ENCODE measurements at places on chromosomes 13 and 19.

DNA sequence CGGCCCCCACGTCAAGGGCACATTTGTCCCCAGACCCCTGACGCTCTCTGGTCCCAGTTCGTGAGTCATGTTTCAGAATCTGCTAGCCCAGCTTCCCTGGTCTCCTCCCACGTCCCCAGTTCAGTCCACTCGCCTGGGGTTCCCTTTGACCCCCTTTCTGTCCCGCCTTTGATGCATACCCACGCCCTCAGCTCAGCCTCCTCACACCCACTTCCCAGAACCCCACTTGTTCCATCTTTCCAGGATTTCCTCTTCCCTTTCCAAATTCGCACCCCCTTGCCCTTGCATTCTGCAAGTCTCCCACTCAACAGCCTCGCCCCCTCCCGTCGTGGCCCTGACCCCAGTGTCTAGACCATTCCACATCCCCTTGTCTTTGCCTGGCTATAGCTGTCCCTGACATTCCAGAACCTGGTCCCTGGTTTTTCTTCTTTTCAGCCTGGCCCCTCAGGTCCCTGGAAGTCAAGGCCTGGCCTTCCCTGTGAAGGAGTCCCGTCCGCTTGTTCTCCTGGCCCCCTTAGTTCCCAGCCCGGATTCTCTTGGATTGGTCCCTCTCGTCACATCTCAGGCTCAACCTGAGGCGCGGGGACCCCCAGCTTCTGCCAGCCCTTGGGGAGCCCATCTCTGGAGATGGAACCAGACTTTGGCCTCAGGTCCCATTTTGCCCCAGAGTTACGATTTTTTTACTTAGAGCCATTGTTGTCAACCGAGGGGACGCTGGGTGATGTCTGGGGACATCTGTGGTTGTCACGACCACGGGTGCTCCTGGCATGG, 1.3 kb downstream of the NCLN start:
- DNase-seq, result no peak

DNA sequence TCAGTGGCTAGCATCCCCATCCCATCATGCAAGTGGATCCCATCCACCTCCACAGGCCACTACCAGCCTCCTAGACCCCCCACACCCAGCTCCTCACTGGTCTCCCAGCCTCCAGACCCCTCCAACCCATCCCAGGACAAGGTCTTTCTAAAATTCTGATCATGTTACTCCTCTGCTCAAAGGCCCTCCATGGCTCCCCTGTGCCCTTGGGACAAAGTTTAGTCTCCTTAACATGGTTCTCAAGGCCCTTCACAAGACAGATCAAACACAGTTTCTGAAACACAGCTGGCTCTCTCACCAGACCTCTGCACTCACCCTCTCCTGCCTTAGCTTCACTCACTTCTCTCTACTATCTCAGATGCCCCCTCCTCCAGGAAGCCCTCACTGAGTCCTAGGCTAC, 9.3 kb downstream of the CEACAM19 start:
- DNase-seq, result no peak

DNA sequence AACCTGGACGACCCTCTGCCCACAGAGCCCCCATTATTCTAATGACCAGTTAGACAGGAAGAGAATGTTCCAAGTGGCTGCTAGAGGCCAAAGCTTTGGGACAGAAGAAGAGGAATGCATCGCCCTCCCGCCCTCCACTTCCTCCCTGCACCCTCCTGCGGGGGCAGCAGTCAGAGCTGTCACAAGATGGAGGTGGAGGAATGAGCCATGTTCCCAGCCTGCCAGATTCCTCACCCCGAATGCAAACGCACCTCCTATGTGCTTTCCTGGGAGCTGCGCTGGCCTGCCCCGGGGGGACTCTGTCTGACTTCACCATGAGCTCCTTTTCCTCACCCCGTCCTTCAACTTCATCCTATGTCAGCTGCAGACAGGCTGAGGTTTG, 1.7 kb downstream of the YJEFN3 start:
- no peak for DNase-seq

- no peak for DNase-seq
These were observed 3.9 kb upstream of the CCNE1 start for GRCh38 chr19:29807870-29808405.

- no peak for DNase-seq
These were observed 65.6 kb downstream of the MCF2L start for GRCh38 chr13:113034451-113035212.

DNA sequence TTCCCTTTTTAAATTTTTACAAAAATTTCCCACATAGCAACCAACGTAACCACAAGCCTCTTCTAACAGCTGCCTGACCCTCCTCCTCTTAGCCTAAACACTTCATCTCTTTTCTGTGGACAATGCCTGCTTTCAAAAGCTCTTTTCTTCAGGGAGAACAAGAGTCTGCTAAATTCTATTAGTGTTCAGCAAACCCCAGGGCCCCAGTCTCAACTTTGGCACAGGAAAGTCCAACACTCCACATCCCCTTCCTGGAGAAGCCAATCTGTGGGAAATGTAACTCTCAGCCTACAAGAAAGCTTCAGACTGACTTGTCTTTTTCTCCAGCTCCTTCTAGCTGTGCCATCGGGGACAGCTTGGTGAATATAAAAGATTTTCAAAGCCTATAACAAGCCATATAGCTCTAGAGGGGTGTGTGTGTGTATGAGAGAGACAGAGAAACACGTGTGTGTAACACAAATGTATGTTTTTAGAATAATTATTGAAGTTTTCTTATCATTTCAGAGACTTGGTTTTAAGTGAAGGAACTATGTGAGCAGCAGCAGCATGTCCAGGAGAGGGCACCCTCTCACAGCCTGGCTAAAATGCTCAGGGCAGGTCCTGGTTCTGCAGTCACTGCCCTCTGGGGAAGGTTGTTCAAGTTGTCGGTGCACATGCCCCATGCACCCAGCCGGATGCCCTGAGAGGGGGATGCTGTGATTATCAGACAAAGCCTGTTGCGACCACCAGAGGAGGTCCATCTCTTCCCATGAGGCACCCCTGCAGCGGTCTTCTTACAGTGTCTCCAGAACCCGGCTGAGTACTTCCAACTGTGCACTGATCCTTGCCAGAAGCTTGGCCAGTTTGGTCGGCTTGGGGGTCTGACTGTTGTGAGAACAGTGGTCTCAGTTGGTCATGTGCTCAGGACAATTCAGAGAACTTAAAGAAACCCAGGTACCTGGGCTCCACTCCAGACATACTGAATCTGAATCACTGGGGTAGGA, 34.4 kb downstream of the CCDC70 start:
- peak; percentile 17 for DNase-seq

GRCh38 chr19:51010066-51010795, 8.8 kb upstream of the KLK8 start:
- no peak for DNase-seq

GRCh38 chr13:37168926-37169325, 63.5 kb upstream of the CSNK1A1L start:
- no peak for DNase-seq

- no peak for DNase-seq
These were observed 86.2 kb downstream of the TEX29 start for GRCh38 chr13:111406636-111407035.

DNA sequence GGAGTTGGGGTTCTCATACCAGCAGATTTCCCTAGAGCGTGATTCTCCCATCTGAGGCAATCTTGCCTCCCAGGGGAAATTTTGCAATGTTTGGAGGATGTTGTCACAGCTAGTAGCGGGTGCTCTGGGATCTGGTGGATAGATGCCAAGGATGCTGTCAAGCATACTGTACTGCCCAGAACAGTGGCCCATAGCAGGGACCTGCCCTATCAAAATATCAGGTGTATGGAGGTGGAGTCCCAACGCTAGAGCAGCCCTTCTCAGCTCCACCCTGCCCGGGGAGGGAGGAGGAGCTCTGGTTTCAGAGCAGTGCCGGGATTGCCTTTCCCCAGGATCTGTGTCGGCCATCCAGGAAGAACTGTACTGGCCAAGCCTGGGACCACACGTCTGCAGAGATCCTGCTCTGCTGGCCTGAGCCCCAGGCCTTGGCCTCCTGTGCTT, 10.9 kb upstream of the QTRT1 start:
- no peak for DNase-seq

GRCh38 chr19:35609851-35610353, 2.6 kb upstream of the HAUS5 start:
- DNase-seq, result no peak

GRCh38 chr13:95150555-95150954, 150.7 kb downstream of the ABCC4 start:
- DNase-seq, result no peak

DNA sequence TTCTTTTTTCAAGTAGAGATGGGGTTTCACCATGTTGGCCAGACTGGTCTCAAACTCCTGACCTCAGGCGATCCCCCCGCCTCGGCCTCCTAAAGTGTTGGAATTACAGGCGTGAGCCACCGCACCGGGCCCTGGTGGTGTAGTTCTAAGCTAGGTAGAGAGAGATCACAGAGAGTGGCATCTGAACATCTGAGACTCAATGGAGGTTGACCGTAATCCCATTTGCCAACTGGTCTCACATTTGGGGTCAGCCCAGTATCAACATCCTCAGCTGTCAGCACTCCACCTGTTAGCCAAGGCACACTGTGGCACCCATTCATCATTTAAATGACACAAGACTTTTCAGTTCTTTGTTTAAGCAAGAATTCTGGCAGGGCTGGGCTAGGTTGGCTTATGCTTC, 8.1 kb downstream of the SELENOW start:
- DNase-seq, result no peak

GRCh38 chr19:55131421-55131820, 14.0 kb upstream of the PPP1R12C start:
- DNase-seq, result no peak

DNA sequence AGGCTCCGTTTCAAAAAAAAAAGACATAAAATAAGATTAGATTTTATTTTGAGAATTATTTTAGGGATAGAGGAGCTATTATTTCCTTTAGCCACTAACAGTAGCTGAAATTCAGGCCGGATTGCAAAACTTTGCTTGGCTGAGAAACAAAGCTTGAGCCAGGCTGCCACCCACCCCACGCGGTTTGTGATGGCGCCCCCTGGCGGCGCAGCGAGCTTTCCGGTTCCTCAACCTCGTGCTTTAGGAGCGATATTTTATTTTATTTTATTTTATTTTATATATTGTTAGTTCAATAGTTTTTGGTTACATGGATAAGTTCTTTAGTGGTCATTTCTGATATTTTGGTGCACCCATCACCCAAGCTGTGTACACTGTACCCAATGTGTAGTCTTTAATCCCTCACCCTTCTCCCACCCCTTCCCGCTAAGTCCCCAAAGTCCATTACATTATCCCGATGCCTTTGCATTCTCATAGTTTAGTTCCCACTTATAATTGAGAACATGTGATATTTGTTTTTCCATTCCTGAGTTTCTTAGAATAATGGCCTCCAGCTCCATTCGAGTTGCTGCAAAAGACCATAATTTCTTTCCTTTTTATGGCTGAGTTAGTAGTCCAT, 19.8 kb upstream of the CEACAM4 start:
- DNase-seq, result no peak

- DNase-seq, result no peak
These were observed 306.6 kb downstream of the ATP8A2 start for GRCh38 chr13:25678398-25678797.

- no peak for DNase-seq
These were observed 36.1 kb upstream of the DCUN1D2 start for GRCh38 chr13:113526466-113527220.

GRCh38 chr13:102974317-102975087, 91.7 kb downstream of the SLC10A2 start:
- no peak for DNase-seq

DNA sequence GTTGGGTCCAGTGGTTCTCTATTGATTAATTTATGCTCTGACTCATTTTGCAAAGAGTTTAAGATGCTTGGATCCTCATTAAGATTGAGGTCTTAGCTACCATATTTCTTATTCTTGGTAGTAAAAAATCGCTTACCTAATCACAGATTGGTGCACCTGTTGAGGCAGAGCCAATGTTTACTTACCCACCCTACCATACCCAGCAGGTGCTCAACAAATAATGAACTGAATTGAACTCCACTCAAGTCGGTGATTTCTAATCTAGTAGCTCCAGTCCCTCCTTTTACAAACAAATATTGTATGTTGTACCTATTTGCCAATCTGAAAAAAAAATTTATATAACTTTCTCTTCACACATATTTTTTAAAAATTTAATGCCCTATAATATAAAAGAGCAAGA, 361.0 kb downstream of the FGF14 start:
- no peak for DNase-seq

- no peak for DNase-seq
These were observed 120.6 kb downstream of the IRS2 start for GRCh38 chr13:109665781-109666249.

DNA sequence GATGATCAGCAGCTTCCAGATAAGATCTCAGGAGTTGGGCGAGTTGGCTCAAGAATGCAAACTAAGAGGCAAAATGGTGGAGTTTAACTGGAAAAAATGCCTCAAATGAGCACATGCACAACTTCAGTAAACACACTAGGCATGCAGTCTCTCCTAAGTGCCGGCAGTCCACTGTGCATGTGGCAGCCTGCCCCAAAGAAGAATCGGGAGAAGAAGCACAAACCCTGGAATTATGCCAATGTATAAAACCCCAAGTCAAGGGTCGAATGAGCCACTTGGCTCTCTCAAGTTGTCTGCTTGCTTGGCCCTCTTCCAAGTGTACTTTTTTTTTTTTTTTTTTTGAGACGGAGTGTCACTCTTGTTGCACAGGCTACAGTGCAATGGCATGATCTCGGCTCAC, 53.3 kb upstream of the SLITRK1 start:
- DNase-seq, result no peak

DNA sequence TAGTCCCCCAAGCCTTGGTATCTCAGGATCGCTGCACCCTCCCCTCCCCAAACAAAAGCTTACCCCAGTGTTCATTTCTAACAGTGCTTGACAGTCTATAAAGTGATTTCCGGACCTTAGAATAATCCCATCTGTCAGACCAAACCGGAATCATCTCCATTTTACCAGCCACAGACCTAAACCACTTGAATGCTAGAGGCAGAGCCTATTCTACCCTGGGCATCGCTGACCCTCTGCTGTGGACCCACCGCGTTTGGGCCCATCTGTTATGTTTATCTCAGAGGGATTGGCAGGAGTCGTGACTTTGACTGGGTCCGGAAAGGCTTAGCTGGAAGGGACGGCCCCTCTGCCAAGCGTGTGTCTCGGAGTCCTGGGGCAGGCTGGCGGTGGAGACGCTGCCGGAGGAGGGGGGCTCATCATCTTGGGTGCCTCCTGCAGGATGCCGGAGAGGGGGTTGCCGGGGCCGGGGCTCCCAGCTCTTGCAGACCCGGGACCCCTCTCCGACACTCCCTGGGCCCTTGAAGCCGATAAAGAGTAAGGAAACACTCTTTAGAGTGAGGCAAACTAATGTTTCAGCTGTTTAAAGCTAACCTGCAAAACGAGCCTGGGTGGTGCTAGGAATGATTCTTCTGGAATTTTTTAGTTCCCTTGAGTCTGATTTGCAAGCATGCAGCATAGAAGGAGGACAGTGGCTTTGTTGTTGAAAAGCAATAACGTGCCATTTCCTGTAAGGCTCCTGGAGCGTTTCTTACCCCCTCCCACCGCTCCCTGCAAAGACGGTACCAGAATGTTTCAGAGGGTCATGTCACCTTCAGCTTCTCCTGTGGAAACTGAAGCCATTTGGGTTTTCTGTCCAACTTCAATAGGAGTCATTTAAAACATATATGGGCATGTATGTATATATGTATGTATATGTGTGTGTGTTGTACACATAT, 1.3 kb downstream of the SLC25A42 start:
- no peak for DNase-seq

- DNase-seq, result no peak
These were observed 96.9 kb downstream of the TBC1D4 start for GRCh38 chr13:75384879-75385707.

- no peak for DNase-seq
These were observed 405.5 kb downstream of the TBC1D4 start for GRCh38 chr13:75076476-75076875.

- DNase-seq, result no peak
These were observed 240.6 kb downstream of the GGACT start for GRCh38 chr13:100347968-100348367.

- DNase-seq, result no peak
These were observed 137.2 kb downstream of the MZT1 start for GRCh38 chr13:72590091-72590740.

- DNase-seq, result no peak
These were observed 11.0 kb upstream of the ACOD1 start for GRCh38 chr13:76937281-76937820.

All from Panc1 (cell line).